Small intestine (tissue), 16 donors: ENCODE measurements at places on chromosomes 6 and 20. TPM values are rescaled to one million over a fixed set of nuclear protein-coding genes. Genes with fewer than 3 reads are reported as not detected.

The DEF6 gene
- 9.5 TPM for polyA plus RNA-seq

The TSPO2 gene
- polyA plus RNA-seq, result not detected

The RAD21L1 gene
- polyA plus RNA-seq, result not detected

The RAB5IF gene
- polyA plus RNA-seq, result 173 TPM

- no peak overlapping the region for H3K27ac ChIP-seq
- DNase-seq, result no peak
- H3K4me3 ChIP-seq, result no peak overlapping the region
- peaks cover 51% of the 10 kb centered on the region for H3K36me3 ChIP-seq
- H3K4me1 ChIP-seq, result no peaks in the 10 kb centered on the region
Measured at GRCh38 chr20:62201173-62202082, 18.6 kb downstream of the MTG2 start.

- H3K27ac ChIP-seq, result no peak overlapping the region
- no peaks in the 10 kb centered on the region for H3K27me3 ChIP-seq
Measured at GRCh38 chr6:72636215-72636614, 14.4 kb downstream of the KCNQ5 start.

- no peaks in the 10 kb centered on the region for H3K4me1 ChIP-seq
- DNase-seq, result no peak
- H3K27me3 ChIP-seq, result no peaks in the 10 kb centered on the region
- H3K36me3 ChIP-seq, result no peaks in the 10 kb centered on the region
Measured at GRCh38 chr6:113556775-113557174, 300.4 kb upstream of the MARCKS start.

GRCh38 chr20:1922786-1923185, 27.6 kb downstream of the SIRPA start:
- no peaks in the 10 kb centered on the region for H3K27me3 ChIP-seq
- no peaks in the 10 kb centered on the region for H3K36me3 ChIP-seq
- peaks cover 20% of the 10 kb centered on the region for H3K4me1 ChIP-seq
- no peak overlapping the region for H3K4me3 ChIP-seq
- DNase-seq, result no peak

DNA sequence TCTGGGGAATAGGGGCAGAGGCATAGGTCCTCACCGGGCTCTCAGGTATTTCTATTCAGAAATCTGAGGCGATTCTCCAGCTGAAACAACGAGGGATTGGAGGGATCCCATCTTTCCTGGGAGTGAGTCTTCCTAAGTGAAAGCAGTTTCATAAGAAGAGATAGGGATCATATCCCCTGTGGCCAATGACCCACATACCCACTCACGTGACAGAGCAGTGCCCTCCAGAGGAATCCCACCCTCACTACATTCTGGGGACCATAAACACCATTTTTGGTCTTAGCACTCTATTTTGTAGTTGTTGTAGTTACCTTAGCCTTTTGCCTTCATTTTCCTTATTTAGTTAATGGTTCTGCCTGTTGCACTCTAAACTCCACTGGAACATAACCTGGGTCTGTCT, 121.1 kb downstream of the GPR63 start:
- H3K4me3 ChIP-seq, result no peak overlapping the region
- H3K36me3 ChIP-seq, result no peaks in the 10 kb centered on the region

- H3K27me3 ChIP-seq, result no peaks in the 10 kb centered on the region
- H3K4me3 ChIP-seq, result no peak overlapping the region
- no peaks in the 10 kb centered on the region for H3K36me3 ChIP-seq
Measured at GRCh38 chr20:63033794-63034709, 27.3 kb upstream of the BHLHE23 start.

DNA sequence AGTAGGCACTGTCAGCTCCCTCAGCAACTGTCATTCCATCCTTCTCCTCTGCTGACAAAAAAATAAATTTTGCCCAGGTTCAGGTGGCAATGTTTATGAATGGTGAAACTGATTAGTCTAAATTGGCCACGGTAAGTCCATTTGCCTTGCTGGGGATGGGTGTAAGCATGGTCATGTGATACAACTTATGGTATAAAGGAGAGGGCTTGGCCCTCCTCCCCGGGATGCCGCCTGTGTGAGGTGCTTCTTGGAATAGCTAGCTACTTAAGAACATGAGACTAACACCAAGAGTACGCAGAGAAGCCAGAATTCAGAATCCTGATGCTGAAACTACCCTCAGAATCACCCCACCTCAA, 94.4 kb upstream of the MAP7 start:
- H3K36me3 ChIP-seq, result no peaks in the 10 kb centered on the region
- no peak overlapping the region for H3K27ac ChIP-seq
- H3K4me3 ChIP-seq, result no peak overlapping the region
- H3K4me1 ChIP-seq, result peaks cover 4% of the 10 kb centered on the region
- no peaks in the 10 kb centered on the region for H3K27me3 ChIP-seq
- no peak for DNase-seq

- H3K4me3 ChIP-seq, result no peak overlapping the region
- H3K36me3 ChIP-seq, result peaks cover 2% of the 10 kb centered on the region
- H3K4me1 ChIP-seq, result no peaks in the 10 kb centered on the region
- H3K27ac ChIP-seq, result no peak overlapping the region
- DNase-seq, result no peak
- H3K27me3 ChIP-seq, result no peaks in the 10 kb centered on the region
Measured at GRCh38 chr6:116200619-116201249, 53.1 kb downstream of the TSPYL4 start.

DNA sequence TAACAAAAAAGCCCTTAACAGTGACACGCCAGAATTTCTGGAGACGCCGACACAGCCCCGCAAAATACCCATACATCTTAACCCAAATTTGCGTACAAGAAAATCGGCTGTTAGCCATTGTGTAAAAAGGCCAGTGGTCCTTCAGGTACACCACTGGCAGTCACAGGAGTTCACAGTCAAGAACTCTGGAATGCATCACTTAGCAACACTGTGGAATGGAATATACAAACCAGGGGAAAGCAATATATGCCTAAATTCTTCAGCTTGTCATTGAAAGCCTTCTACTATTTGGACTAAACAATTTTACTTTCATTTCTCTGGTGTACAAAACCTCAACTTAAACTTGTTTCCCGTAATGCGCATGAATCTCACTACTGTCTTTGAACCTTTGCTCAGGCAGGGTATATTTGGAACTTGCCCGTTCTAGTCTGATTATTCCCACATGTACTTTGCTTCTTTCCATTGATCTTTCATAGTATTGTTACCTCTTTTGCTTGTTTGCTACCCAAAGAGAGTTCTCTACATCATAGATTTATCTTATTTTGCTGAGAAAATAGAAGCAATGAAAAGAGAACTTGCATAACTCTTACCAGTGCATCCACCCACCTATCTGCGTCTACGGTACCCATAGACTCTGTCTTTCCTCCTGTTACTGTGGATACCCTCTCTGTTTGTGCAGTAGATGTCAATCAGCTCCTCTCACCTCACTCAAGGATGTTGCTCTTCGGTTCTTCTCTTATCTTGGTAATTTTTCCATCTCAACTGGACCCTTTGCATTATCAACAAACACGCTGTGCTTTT, at the start of gene ARMH2:
TSS of gene ARMH2 (minus strand) at position 178 of the 801 bp plus-strand sequence. CDS start at position 118, 60 bp downstream.
- H3K4me1 ChIP-seq, result no peaks in the 10 kb centered on the region
- no peak within 1 kb of the TSS for H3K27ac ChIP-seq
- H3K36me3 ChIP-seq, result no peaks in the 10 kb centered on the region
- no peaks in the 10 kb centered on the region for H3K27me3 ChIP-seq
- H3K4me3 ChIP-seq, result no peak within 1 kb of the TSS
